Left lung (tissue), 14 donors: ENCODE measurements at places on chromosomes 1 and 21. TPM values are rescaled to one million over a fixed set of nuclear protein-coding genes. Genes with fewer than 3 reads are reported as not detected.

Gene ACTA1
- 0.40 TPM for polyA plus RNA-seq

Gene COL16A1
- polyA plus RNA-seq, result 177 TPM

DNA sequence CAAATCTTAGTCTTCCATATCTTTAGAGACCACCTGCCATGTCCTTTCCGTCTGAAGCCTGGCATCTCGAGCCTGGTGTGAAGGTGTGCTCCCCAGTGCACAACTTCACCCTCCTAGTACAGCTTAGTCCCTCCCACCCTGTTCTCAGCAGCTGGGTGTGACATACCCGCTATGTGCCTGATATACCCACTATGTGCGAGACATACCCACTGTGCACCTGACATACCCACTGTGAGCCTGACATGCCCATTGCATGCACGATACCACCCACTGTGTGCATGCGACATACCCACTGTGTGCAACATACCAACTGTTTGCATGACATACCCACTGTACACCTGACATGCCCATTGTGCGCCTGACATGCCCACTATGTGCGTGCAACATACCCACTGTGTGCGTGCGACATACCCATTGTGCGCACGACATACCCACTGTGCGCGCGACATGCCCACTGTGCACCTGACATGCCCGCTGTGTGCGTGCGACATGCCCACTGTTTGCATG is 3.0 kb upstream of the RRP1 start:
- no peak for DNase-seq

DNA sequence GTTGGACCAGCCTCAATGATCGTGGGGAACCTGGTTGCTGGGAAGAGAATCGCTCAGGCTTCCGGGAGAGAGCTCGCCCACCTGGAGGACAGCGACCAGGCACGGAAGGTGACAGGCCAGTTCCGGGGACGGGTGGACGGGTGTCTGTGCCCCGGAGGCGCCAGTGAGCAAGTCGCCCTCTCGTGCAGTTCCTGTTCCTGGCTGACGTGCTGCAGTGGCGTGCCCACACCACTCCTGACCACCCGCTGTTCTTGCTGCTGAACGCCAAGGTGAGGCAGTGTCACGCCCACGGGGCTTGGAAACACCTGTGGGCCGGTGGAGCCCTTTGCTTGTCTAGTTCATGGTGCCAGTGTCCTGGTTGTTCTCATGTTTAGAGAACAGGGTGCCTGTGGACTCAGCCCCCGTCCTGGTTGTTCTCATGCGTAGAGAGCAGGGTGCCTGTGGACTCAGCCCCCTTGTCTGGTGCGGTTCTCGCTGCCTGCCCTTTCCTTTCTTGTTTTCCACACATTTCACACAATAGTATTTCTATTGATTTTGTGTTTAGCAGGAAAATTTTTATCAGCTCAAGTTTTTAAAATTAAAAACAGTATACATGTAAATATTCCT is 53.1 kb downstream of the S100B start:
- peak; percentile 61 for DNase-seq

DNA sequence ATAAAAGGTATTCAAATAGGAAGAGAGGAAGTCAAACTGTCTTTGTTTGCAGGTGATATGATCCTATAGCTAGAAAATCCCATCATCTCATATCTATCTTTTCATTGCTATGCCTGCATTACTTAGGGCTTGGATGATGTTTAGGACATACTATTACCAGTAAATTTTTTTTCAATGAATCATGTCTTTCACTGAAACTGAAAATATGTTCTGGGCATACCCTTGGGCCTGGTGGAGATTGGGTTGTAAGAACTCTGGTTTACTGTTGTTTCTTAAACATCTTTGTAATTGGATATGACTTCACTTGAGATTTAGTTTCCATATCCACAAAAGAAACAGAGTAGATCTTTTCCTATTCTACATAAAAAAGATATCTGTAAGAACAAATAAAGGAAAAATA is 502.2 kb upstream of the PRMT6 start:
- DNase-seq, result no peak

DNA sequence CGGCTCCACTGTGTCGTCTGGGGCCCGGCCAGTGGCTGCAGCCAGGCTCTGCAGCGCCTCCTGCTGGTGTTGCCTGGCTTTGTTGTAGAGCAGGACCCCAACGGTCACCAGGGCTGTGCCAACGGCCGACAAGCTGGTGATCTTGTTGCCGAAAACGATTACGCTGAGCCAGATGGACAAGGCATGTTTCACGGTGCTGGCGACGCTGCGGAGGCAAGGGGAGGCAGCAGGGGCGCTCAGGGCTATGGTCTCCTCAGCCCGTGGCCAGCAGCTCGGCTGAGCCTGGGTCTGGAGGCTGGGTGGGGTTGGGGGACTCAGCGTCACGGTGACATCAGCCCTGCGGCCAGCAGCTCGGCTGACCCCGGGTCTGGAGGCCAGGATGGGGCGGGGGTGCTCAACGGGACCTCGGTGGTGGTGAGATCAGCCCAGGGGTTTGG is 7.0 kb upstream of the CDK11B start:
- DNase-seq, result peak; percentile 30

GRCh38 chr1:213166852-213167251 is 115.8 kb downstream of the RPS6KC1 start:
- no peak for DNase-seq
